ENCODE measurements at places on chromosomes 5 and 9. TPM values are rescaled to one million over a fixed set of nuclear protein-coding genes. Genes with fewer than 3 reads are reported as not detected.

C9orf153 gene
- 0.08 TPM for total RNA-seq

SPATA31A6 gene
- not detected for total RNA-seq

PCDHB16 gene
- 0.70 TPM for total RNA-seq

PCDHGA3 gene
- total RNA-seq = 0.23 TPM

OGN gene
- total RNA-seq = 2.1 TPM

SEPTIN8 gene
- 114 TPM for total RNA-seq

FABP6 gene
- not detected for total RNA-seq

LAMC3 gene
- total RNA-seq = 0.30 TPM

FOXD4L4 gene
- total RNA-seq = 0.08 TPM

PLAC8L1 gene
- total RNA-seq = not detected

ZNF618 gene
- 8.9 TPM for total RNA-seq

CCDC192 gene
- not detected for total RNA-seq

OR1N1 gene
- 0.12 TPM for total RNA-seq

LRRC19 gene
- not detected for total RNA-seq

RLN1 gene
- total RNA-seq = not detected

NPR2 gene
- 18.7 TPM for total RNA-seq

SLC34A3 gene
- not detected for total RNA-seq

CDC26 gene
- 41.2 TPM for total RNA-seq

LCN9 gene
- total RNA-seq = not detected

PCDHA8 gene
- total RNA-seq = under 0.01 TPM

ARL14EPL gene
- total RNA-seq = not detected

PCDHB2 gene
- 1.1 TPM for total RNA-seq

ZFP2 gene
- total RNA-seq = 0.60 TPM

FOXD4L6 gene
- total RNA-seq = under 0.01 TPM

PLAA gene
- total RNA-seq = 37.8 TPM

RNF208 gene
- total RNA-seq = not detected

SPATA31E1 gene
- not detected for total RNA-seq

PCDHGB5 gene
- 16.9 TPM for total RNA-seq

SLC12A2 gene
- total RNA-seq = 50.6 TPM

ORM2 gene
- total RNA-seq = not detected

SNCAIP gene
- not detected for total RNA-seq

CDX1 gene
- 0.15 TPM for total RNA-seq

PAX5 gene
- total RNA-seq = not detected

CCDC112 gene
- 1.6 TPM for total RNA-seq

LMX1B gene
- not detected for total RNA-seq

AMACR gene
- total RNA-seq = 7.0 TPM

SMIM33 gene
- total RNA-seq = not detected

ANKHD1 gene
- total RNA-seq = 46.5 TPM

PPP2CA gene
- total RNA-seq = 53.1 TPM

FBP1 gene
- 0.08 TPM for total RNA-seq

SPATA6L gene
- 0.23 TPM for total RNA-seq

GNPDA1 gene
- 81.9 TPM for total RNA-seq

OBP2B gene
- not detected for total RNA-seq

ANKRD20A1 gene
- total RNA-seq = 1.1 TPM

GRIN3A gene
- not detected for total RNA-seq

DCAF10 gene
- total RNA-seq = 12.9 TPM

PCDH12 gene
- under 0.01 TPM for total RNA-seq

TRMO gene
- total RNA-seq = 12.2 TPM

COL23A1 gene
- total RNA-seq = 0.08 TPM

PCDHA10 gene
- total RNA-seq = 1.4 TPM

ZNF354C gene
- 4.8 TPM for total RNA-seq

ANXA2R gene
- total RNA-seq = 1.4 TPM

MARVELD2 gene
- total RNA-seq = 0.53 TPM

ENC1 gene
- total RNA-seq = 186 TPM

OCLN gene
- 3.5 TPM for total RNA-seq

DMRT3 gene
- total RNA-seq = not detected

SH2D3C gene
- total RNA-seq = 0.08 TPM

MARCHF3 gene
- 38.0 TPM for total RNA-seq

Data from smooth muscle cell of the coronary artery (primary cell).